ENCODE measurements at places on chromosomes 11 and 22.

DNA sequence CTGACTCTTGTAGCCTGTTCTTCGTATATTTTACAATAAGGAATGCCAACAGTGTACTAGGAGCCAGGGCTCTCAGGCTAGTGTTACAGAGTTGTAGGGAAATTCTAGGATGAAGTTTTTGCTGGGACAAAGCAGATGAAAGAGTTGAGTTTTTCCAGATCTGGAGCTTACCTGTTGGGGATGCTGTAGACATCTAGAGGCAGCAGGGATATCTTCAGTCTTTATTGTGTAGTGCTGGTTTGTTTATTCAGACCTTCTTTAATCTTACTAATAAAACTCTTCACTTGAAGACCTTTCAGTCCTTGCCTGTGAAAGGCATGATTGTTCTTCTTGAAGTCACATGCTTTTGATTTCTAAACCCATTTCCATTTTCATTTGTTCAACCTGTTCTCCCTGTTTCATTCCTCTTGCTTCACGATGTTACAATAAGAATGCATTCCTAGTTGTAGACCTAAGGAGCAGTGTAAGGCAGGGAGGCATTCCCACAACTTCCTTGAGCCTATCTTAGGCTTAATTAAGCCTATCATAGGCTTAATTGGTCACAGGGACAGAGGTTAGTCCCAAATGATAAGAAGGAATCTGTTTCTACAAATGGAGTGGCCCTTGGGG lies 7.9 kb upstream of the SLC37A2 start:
- DNase-seq = no peak

DNA sequence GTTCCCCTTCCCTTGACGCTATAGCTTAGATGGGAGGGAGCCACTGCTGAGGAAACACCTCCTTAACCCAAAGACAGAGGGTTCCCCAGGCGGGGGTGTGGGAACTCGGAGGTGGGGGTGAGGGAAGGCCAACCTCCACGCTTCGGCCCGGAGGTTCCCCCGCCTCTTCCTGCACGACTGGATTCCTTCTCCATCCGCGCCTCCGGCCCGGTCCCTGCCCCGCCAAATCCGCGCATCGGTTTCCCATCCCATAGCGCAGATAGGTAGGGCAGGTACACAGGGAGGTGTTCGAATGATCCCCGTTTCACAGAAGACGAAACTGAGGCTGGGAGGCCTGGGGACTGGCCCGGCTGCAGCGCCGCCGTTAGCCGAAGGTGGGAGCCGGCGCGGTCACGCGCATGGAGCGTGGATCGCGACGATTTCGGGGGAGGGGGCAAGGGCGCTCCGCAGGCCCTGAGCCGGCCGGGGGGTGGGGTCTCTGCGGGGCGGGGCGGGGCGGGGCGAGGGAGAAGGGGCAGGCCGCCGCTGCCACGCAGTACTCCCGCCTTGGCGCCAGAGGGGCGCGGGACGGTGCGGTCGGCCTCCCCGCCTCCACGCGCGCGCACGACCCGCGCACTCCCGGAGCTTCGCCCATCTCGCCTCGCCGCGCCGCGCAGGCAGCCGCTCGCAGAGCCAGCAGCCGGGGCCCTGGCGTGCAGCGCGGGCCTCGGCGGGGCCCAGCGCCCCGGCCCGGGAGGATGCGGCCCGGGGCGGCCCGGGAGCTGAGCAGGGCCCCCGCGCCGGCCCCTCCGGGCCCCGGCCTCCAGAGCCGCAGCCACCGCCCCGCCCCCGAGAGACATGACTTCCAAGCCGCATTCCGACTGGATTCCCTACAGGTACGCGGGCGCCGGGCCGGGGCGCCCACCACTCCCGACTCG lies at the start of gene TUB:
TUB (plus strand) TSS at position 538 of the 917 bp plus-strand sequence; CDS start at position 838, 300 bp downstream.
- DNase-seq = peak; percentile 50

DNA sequence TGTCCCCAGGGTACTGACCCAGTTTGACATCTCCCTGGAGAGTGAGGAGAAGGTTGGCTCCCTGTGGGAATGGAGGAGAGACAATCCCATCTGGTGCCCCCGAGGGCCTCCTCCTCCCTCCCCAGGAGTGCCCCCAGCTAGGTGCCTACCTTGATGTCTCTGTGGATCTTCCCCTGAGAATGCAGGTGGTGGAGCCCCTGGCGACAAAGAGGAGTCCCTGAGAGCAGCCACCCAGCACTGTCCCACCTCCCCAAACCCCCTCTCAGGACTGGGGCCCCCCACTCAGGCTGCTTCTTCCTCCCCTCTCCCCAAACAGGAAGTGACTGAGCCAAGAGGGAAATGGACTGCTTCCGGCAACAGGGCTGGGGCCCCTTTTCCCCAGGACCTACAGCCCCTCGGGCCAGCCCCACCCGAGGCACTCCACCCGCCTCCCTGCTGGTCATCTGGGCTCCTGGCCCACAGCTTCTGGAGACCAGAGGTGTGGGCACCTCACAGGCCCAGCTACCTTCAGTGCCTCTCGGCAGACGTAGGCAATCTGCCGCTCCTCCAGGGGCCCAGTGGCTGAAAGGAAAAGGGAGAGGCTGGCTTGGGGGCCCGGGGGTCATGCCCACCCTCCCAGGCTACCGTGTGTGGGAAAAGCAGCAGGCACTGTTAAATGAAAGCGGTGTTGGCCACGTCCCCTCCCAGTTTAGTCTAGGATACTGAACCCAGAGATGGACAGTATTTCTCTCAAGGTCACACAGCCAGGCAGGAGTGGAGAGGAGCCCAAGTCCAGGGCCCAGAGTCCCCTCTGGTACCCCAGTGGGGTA lies 1.2 kb downstream of the MAP4K2 start:
- no peak for DNase-seq

- DNase-seq = no peak
Observed at GRCh38 chr11:57913715-57914704, 109.7 kb upstream of the OR9Q1 start.

- DNase-seq = no peak
Observed at GRCh38 chr11:134638796-134639430, 226.9 kb upstream of the B3GAT1 start.

DNA sequence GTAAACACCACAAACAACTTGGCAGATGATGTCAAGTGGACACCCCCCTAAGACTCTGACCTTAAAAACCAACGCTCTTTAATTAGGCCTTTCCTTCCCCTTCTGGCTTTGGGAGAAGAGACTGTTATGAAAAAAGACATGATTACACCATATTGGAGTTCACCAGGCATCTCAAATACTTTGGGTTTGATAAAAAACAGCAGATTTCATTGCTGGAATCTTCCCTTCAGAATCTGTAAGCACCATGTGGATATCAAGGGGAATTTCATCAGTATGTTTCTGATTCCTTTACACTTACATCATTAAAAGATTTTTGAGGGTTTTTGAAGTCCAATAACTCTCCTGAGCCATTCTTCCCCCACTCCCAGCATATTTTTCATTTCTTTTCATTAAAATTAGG lies 85.6 kb downstream of the KIRREL3 start:
- DNase-seq = no peak

Data from NCI-H2227 treated with DMSO at 0.1 percent for 48 hours (cell line).